ENCODE measurements at places on chromosomes 5 and 9.

DNA sequence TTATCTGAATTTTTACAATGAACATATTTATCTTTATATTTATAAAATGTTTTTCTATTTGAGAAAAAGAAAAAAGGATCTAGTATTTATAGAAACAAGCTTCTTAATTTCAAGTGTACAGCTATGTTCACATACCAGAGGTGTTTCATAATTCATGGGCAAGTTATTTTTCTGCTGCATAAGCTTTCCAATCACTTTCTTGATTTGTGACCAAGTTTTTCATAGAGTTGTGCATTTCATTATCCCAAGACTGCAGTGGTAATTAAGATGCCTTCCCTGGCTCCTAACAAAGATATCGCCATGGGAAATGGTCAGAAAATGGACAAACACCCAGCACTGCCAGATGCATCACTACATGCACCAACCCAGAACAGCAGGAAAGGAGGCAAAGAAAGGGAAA, 124.6 kb downstream of the GNAQ start:
- no peak for DNase-seq

GRCh38 chr5:152527358-152528052, 122.4 kb upstream of the NMUR2 start:
- no peak for DNase-seq

DNA sequence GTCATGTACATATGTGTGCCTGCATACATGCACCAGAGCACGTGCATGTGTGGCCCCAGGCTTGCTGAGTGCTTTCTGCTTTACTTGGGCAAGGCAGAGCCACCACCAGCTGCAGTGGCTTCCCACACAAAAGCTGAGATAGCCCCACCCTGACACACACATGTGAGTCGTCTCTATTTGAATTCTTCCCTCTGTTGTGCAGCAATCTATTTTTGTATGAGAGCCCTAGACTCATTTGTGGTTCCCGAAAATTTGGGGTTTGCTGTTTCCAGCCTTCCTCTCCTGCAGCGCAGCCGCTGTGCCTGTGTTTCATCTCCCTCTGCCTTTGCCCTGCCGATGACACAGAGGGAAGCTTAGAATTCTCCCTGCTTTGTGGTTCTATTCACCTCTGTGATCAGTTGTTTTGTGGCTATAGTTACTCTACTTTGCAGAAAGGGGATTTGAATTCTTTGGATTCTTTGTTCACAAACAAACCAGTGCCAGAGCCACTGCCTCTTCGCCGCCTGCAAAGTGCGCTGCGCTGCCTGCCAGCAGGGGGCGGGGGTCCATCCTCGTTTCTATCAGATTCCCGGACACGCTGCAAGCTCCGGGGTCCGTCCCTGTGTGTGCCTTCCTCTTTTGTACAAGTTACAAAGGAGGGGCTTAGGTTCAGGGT, 95.8 kb upstream of the DAP start:
- DNase-seq = peak; percentile 84

DNA sequence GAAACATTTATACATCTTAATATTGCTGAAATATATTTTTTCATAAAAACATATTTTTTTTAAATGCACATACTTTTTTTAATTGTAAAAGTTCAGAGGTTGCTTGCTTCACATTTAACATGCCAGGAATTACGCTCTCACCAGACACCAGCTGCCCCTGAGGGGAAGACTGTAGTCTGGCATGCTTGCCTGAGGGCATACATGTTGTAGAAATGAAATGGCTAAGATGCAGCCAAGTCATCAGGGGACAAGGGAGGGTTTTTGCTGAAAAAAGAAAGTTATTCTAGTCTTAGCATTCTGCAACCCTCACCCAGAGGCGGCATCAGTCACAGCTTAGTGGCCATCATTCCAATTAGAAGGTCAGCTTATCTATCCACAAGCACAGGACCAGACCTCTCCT, 426.7 kb upstream of the FTMT start:
- no peak for DNase-seq

GRCh38 chr5:77560677-77561263, 68.7 kb upstream of the WDR41 start:
- DNase-seq = peak; percentile 55

- DNase-seq = no peak
Measured at GRCh38 chr9:107685901-107686300, 196.3 kb upstream of the KLF4 start.

DNA sequence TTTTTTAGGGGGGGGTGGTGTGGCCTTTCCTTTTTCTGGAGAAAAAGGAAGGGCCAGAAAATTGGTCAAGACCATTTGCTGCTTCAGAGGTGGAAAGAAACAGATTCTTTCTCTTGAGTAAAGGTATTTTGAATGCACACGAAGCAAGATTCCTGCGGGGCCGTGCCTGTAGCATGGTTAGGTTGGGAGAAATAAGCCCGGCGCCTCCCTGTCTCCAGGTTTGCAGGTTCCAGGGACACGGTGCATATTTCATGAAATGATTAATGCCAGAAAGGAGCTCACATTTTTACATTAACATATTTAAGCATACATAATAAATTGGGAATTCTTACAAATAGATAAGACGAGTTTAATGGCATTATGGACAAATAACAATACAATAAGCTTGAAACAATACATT, 409.5 kb upstream of the IRX1 start:
- DNase-seq = no peak

- no peak for DNase-seq
Measured at GRCh38 chr5:60886158-60886557, 42.1 kb upstream of the ELOVL7 start.

DNA sequence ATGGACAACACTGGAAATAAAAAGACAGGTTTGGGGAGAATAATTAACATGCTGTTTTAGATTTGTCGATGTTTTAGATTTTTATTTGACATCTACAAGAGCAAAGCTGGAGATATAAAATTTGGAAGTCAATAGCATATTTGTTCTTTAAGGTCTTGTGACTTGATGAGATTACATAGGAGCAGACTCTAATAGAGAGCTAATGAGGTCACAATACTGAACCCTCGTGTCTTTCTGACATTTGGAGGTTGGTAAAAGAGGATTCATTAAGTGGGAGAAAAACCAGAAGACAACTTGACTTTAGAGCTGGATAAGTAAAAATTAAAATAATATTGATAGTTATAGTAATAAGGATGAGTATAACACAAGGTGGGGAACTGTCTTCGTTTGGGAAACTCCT, 322.7 kb upstream of the SEMA6A start:
- DNase-seq = no peak

DNA sequence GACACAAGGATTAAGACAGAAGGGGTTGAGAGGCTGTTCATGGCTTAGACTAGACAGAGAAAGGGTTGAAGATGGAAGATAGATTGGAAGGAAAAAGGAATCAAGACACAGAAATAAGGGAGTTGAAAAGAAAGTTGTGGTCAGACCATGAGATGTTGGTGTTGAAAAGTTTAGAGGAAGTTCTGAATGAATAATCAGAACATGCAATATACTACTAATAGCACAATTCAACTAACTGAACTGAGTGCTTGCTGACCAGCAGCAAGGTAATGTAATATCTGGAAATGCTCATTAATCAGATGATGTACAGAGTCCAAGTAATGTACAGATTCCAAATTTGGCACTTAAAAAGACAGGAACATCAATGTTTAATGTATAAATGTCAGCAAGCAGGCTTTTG, 10.6 kb upstream of the NNT start:
- no peak for DNase-seq

- no peak for DNase-seq
Measured at GRCh38 chr5:64595031-64595855, 89.4 kb downstream of the RGS7BP start.

- DNase-seq = peak; percentile 77
Measured at GRCh38 chr9:106403081-106403480, 459.9 kb upstream of the ZNF462 start.

DNA sequence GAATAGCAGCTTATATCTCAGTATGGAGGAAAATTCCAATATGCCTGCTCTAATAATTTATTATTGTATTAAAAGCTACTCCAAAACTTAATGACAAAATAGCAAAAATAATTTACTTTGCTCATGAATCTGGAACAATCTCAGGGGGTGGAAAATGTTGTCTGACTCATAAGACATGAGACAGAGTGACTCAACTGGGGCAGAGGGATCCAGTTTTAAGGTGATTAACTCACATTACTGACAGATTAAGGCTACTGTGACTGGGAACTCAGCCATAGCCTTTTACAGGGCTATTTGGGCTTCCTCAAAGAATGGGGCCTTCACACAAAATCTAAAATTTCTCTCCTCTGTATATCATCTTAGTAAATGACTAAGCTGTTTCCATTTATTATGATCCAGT, 1172.9 kb downstream of the CDH12 start:
- no peak for DNase-seq

DNA sequence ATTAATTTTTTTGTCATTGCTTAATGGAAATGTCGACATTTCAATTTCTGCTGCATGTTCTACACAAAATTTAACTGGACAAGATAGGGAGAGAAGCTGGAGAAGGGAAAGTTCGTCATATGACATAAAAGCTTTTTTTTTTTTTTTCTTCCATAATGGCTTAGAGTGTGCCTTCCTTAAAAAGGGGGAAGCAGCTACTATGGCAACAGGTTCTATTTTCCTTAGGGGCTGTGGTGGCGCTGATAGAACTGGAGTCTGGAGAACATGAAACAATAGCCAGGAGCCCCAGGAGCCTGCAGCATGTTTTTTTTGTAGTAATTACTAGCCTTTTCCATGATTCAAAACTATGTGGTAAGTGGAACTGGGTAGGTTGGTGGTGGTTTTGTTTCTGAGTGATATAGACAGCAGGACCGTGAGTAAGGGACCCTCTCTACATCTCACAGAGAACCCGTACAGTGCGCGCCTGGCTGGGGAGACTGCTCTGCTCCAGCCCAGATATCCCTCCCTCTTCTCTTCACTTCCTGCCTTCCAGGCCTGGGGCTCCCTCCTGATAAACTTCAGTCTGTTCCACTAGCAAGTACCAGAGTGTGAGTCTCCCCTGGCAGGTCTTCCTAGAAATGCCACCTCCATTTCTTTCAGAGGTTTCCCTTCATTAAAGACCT, 301.6 kb downstream of the NR3C1 start:
- no peak for DNase-seq

- peak; percentile 22 for DNase-seq
Measured at GRCh38 chr9:2560180-2560579, 61.4 kb upstream of the VLDLR start.

GRCh38 chr5:148768806-148769415, 57.5 kb upstream of the ADRB2 start:
- no peak for DNase-seq

Measured in EH (cell line).